Muscle of leg (tissue), 16 donors: ENCODE measurements at places on chromosomes 12 and 14.

DNA sequence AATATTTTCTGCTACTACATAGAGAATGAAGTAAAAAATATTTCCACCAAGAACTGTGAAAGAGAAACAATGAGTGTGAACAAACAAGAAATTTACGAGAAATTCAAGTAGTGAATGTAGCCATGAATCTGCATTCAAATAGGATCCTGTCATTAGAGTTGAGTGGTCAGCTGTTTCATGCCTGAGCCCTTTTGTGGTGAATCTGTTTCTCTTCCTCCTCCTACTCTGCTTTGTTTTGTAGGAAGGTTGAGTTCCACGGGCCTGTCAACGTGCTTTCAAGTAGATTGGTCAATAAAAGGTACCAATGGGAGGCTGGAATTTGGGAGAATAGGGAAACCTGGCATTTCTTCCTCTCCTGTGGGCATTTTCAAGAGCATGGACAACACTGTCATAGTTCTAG, 1749.6 kb upstream of the FLRT2 start:
- no peak for DNase-seq
- no peak overlapping the region for H3K27ac ChIP-seq
- no peaks in the 10 kb centered on the region for H3K36me3 ChIP-seq
- H3K4me1 ChIP-seq = no peaks in the 10 kb centered on the region
- no peaks in the 10 kb centered on the region for H3K27me3 ChIP-seq

DNA sequence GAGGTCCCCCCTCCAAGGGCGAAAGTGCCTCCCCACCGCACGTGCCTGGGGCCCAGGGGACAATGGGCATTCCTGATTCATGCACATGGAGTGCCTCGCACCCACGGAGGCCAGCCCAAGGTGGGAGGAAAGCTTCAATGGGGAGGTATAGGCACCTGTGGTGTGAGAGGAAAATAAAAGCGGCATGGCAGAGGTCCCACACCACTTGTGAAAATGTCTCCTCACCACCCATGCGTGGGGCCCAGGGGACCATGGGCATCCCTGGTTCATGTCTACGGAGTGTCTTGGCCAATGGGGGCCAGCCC, 384.7 kb downstream of the ALG10 start:
- H3K4me3 ChIP-seq = no peak overlapping the region
- no peak overlapping the region for H3K27ac ChIP-seq
- no peaks in the 10 kb centered on the region for H3K4me1 ChIP-seq
- H3K27me3 ChIP-seq = no peaks in the 10 kb centered on the region

DNA sequence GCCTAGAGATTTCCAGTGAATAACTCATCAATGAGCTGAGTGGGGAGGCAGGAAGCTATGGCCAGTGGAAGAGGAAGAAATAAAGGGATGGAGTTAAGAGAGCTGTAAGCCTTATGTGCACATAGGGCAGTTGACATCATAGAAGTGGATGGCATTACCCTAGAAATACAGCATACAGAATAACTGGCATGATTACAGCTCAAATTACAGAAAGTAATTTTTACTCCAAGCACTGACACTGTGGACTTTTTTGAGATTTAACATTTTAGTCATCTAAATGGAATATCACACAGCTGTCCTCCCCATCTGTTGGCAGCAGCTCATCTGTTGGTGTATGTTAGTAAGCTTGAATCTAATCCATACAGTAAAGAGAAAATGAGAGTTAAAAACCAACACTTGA, 5.4 kb upstream of the IPO8 start:
- H3K27me3 ChIP-seq = no peaks in the 10 kb centered on the region
- peak; percentile 52 for DNase-seq
- H3K36me3 ChIP-seq = no peaks in the 10 kb centered on the region
- H3K4me1 ChIP-seq = peaks cover 6% of the 10 kb centered on the region
- no peak overlapping the region for H3K4me3 ChIP-seq

DNA sequence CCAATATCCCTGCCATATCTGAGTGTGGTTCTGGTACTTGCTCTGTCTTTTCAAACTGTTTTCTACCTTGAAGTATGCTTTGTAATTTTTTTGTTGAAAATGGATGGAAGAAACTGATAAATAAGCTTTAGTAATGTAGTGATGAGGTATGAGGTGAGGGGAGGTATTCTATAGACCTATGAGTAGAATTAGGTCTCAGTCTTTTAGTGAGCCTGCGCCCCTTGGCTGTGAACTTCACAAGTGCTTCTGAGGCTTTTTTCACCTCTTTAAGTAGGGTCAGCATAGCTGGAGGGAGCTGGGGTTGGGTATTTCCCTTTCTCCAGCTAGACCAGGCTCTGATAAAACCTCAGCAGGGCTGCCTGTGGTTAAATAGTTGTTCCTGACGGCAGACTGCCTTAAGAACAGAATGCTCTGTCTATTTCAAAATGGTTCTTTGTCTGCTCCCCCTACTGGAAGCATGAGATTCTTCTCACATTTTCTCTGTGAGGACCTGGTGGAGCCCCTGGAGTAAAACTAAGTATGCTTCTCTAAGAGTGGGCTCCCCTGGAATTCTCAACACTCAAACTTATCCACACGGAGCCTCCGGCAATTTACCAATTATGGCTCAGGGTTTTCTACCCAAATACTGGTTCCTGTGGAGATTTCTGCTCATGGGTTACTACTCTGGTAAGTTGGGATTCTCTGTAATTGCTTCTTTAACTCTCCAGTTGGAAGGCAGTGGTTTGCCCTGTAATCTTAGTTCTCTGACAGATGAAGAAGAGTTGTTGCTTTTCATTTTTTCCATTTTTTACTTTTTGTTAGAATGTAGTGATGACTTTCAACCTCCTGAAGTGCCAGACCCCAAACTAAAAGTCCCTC, 13.1 kb downstream of the KRT5 start:
- H3K4me3 ChIP-seq = no peak overlapping the region
- H3K27ac ChIP-seq = no peak overlapping the region
- no peaks in the 10 kb centered on the region for H3K36me3 ChIP-seq
- DNase-seq = peak; percentile 41

DNA sequence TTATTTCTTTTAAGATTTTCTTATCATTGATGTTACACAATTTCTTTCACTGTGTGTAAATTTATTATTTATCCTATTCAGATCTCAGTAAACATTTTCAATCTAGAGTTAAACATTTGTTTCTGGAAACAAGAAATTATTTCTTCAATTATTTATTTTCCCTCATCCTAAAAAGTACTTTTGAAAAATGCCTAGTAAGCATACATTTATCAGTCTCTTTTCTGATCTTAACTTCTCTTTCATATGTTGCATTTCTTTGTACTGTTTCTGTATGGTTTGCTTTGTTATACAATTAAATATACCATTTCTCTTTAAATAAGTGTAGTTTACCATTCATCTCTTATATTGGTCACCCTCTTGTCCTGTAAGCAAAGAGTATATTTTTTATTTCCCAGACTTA, 263.2 kb downstream of the C12orf50 start:
- DNase-seq = no peak
- H3K4me3 ChIP-seq = no peak overlapping the region
- H3K27me3 ChIP-seq = no peaks in the 10 kb centered on the region
- H3K4me1 ChIP-seq = no peaks in the 10 kb centered on the region

GRCh38 chr14:39157491-39157890, 12.6 kb downstream of the TRAPPC6B start:
- H3K36me3 ChIP-seq = peaks cover 53% of the 10 kb centered on the region
- DNase-seq = no peak
- H3K27ac ChIP-seq = no peak overlapping the region

DNA sequence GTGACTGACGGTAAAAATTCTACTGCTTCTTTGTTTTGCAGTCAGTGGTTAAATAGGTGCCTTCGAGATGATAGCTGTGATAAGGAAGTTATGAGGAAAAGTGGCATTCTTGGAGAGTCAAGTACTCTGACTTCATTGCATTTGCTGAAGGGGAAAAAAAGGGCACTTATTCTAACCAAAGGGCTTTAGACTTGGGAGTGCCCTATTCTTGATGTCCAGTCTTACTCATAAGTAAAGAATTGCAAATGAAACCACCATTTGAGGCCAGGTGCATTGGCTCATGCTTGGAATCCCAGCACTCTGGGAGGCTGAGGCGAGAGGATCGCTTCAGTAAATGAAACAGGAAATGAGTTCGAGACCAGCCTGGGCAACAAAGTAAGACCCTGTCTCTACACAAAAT, 40.3 kb downstream of the BRAP start:
- no peak overlapping the region for H3K4me3 ChIP-seq
- H3K27me3 ChIP-seq = no peaks in the 10 kb centered on the region
- H3K4me1 ChIP-seq = peaks cover 3% of the 10 kb centered on the region

DNA sequence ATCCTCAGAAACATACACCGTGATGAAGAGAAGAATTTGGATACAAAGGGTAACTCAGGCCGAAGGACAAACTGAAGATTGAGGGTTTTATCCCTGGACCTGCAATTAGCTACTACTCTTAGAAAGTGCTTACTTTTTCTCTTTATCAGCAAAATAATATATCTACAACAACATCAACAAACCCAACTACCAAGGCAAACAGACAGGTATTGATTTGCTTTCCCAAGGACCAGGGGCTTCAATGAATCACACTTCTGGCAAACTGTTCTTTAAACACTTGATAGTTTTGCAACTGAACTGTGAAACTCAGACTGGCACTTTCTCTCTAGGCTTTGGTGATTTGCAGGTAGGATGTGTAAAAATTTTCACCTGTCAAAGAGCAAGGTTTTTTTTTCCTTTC, 247.5 kb downstream of the SEC23A start:
- no peaks in the 10 kb centered on the region for H3K4me1 ChIP-seq
- DNase-seq = no peak
- H3K27me3 ChIP-seq = no peaks in the 10 kb centered on the region
- H3K27ac ChIP-seq = no peak overlapping the region

GRCh38 chr14:64723691-64724577, 19.7 kb downstream of the PLEKHG3 start:
- H3K36me3 ChIP-seq = peaks cover 20% of the 10 kb centered on the region
- no peak overlapping the region for H3K27ac ChIP-seq
- H3K27me3 ChIP-seq = no peaks in the 10 kb centered on the region
- H3K4me1 ChIP-seq = peaks cover 50% of the 10 kb centered on the region
- DNase-seq = no peak

DNA sequence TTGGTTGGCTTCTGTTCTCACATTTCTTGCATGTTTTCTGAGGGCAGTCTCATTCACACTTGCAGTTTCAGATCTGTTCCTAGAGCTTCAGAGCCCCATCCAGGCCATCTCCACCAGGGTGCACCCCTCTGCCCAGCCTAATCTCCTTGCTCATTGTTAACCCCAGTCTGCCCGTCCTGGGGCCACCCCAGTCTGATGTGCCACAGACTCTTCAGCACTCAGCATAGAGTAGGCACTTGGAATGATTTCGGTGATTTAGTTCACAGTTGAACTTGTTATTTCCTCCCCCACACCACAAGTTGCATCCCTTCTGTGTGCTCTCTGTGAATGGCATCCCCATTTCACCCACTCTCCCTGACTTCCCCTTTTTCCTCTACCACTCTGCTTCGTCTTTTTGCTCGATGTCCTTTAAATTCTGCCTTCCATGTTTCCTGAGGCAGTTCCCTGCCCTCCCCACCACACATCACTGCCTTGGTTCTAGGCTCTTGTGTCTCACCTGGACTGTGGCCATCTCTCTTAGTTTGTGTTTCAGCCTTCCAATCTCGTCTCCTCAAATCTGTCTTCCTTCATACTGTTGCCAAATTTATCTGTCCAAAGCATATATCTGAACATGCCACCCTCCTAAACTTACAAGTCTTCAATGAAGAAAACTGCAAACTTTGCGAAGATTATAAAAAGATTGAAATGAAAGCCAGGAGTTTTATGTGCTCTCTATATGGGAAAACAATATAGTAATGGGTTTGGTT, 41.5 kb downstream of the ANO6 start:
- H3K27ac ChIP-seq = no peak overlapping the region
- no peaks in the 10 kb centered on the region for H3K36me3 ChIP-seq
- no peaks in the 10 kb centered on the region for H3K27me3 ChIP-seq
- H3K4me3 ChIP-seq = no peak overlapping the region
- no peak for DNase-seq

- H3K4me1 ChIP-seq = peaks cover 31% of the 10 kb centered on the region
- DNase-seq = no peak
- peaks cover 18% of the 10 kb centered on the region for H3K27me3 ChIP-seq
- H3K36me3 ChIP-seq = peaks cover 22% of the 10 kb centered on the region
- H3K4me3 ChIP-seq = no peak overlapping the region
These were observed 6.7 kb downstream of the HOXC4 start for GRCh38 chr12:54060174-54060974.

DNA sequence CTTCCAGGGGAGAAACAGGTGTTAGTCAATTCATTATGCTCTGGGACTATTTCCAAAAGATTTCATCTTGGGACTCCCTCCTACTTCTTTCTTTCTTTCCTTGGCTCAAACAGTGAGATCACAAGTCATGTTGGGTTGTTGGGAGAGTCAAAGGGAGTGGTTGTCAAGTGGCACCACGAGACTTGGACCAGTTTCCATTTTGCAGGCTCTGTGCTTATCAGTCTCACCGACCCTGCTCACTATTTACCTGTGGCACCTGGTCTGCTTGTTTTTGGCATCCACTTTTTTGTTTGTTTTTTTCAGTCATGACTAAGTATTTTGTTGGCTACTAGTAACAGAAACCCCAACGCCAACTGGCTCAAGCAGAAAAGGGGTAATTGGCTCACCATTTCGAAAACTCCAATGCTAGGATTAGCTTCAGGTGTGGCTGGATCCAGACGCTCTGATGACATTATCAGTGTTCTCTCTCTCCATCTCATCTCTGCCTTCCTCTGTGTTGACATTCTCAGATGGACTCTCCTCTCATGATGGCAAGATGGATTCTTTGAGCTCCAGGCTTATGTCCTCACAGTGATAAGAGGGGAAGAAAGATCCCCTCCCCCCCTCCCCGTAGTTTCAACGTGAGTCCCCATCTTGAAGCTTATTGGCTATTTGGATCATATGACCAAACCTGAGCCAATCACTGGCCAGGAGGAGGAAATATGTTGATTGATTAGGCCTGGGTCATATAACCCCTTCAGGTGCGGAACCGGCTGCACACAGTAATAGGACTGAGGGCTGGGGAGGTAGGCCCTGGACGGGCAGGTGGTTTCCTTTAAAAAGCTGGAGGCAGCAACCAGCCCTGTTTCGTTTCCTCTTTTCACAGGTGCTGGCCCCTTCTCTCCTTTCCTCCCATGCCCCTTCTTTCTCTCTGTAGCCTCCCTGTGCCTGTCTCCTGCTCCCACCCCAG, 84.2 kb downstream of the AACS start:
- H3K4me3 ChIP-seq = no peak overlapping the region
- H3K27ac ChIP-seq = no peak overlapping the region
- no peaks in the 10 kb centered on the region for H3K36me3 ChIP-seq
- no peak for DNase-seq
